ENCODE measurements at places on chromosomes 6 and 20.

- DNase-seq = no peak
Observed at GRCh38 chr20:62536871-62537401, 61.1 kb upstream of the GATA5 start.

GRCh38 chr6:63637865-63638445 lies 2.4 kb downstream of the PHF3 start:
- no peak for DNase-seq

DNA sequence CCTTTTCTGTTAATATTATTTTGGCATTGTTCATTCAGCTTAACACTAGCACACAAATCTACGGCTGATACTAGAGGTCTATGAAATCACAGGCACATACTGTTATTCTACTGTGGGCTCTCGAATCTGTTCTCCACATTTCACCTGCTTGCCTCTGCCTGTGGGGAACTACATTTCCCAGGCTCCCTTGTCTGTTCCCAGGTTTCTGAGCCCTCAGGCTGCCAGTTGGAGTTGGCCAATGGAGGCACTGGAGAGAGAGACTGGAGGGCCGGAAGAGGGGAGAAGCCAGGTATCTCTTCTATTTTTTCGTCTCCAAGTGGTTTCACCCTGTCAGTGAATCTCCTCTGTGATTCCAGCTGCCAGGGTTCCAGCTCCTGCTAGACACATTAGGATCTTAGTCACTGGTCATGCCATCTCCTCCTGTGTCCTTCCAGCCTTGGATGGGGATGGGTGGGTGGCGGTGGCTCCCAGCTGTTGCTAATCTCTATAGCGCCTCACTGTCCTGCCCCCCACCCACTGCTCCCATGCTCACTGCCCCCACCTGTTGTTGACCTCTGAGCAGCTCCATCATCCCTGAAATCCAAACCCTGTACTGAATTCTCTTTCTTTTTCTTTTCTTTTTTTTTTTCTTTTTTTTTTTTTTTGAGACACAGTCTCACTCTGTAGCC lies 188.2 kb downstream of the LRFN2 start:
- peak; percentile 25 for DNase-seq

GRCh38 chr6:169158174-169158573 lies 95.5 kb downstream of the THBS2 start:
- DNase-seq = no peak

- DNase-seq = no peak
Observed at GRCh38 chr20:36528176-36528874, 13.0 kb upstream of the MYL9 start.

DNA sequence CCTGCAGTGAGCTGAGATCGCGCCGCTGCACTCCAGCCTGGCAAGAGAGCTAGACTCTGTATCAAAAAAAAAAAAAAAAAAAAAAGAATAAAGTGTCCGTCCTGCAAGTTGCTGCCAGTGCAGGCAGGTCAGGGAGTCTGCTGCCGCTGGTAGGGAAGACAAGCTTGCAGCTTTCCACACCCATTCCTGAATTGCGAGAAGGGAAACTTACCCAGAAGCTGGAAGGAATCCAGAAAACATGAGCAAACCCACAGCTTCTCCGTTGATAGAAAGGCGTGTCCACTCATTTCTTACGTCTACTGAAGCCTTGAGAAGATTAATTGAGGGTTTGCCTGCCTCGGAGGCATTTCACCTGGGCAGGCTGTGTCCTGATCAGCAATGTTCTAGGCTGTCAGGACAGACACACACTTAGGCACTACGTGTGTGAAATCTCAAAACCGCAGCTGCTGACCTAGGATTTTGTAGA lies 61.6 kb upstream of the DSP start:
- DNase-seq = no peak

All from NT2/D1 (cell line).